Cortex of kidney (tissue), 1 donor: ENCODE measurements at places on chromosomes 2 and 18.

DNA sequence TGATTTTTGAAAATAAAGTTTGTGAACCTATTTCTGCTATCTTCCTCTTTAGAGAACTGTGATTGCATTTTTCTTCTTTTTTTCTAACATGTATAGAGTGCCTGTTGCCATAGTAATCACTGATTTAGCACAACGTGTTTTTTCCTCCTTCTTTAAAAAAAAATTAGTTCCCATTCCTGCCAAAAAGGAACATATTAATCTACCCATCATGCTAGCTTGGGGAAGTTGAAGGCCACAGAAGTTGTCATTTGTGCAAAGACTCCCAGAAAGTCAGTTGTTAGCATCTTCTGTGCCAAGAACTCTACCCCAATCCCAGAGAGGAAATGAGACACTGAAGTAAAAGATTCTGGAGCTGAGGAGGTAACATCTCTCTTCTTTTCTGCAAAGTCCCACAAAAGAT is 57.3 kb downstream of the SLC8A1 start:
- DNase-seq = no peak

DNA sequence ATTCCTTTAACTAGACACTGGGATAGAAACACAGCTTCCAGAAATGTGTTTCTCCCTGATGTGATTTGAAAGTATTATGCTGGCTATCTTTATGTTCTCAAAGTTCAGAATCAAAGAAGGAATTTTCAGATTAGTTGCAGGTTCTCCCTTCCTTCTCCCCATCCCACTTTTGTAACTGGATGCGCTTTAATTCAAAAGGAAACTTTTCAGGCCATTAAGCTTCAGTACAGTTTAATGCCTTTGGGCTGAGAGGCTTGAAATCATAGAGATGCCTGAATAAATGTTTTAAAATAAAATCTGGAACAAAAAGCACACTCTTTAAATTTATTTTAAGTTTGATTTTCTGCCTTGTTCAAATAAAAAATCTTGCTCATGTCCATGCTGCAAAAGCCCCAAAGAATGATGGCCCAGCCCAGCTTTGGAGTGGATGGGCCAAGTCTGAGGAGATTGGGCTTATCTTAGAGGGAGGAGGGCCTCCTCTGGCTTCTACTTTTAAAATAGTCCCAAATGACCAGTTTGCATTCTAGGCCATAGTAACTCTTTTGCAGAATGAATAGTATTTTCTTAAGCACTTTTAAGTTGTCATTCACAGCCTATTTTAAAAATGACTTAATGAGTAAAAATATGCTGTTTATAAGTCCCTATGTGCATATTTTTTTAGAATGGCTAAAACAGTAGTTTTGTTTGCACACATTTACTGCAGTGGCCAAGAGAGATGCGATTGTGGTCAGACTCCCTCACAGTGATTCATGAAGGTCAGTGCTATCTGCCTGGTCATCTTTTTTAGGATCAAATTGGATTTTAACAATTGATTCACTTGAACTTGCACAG is 129.2 kb downstream of the MTX2 start:
- DNase-seq = no peak

DNA sequence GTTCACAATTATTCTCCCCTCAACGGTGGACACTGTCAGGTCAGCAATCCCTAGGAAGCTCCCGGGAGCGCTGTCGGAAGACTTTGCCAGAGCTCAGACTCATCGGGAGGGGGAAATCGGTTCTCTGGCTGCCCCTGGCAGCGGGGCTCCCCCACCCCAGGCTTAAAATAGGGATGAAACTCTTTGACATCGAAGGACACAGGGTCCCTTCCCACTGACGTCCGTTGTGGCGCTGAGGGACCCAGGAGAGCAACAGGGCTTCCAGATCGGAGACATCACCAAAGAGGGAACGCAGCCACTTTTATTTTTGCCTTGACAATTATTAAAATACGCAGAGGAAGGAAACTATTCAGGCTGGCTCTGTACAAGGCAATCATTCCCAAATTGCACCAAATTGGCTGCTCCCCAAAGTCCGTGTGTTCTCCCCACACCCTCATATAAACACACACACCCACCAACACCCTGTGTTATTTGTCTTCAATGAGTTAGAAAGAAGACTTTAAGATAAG is 249.0 kb downstream of the CDH20 start:
- no peak for DNase-seq

DNA sequence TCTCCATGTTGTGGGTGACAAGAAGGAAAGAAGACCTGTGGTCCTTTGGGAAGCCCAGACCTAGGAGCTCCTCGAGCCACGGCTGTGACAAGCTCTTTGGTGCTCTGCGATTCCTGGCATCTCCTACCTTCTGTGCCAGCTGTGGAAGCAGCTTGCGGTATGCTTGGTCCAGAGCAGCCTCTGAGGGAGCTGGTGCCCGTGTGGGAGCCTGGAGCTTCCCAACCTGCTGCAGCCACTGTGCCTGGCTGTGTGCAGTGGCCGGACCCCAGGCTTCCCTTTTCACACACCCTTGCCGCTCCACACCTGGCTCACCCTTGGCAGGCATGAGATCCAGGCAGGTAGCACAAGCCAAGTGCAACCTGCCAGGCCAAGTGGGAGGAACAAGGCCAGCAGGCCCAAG is 1328.6 kb upstream of the SLC39A10 start:
- DNase-seq = no peak

GRCh38 chr2:169010633-169011460 is 20.3 kb downstream of the ABCB11 start:
- no peak for DNase-seq

GRCh38 chr2:98487806-98488189 is 43.1 kb downstream of the INPP4A start:
- no peak for DNase-seq

DNA sequence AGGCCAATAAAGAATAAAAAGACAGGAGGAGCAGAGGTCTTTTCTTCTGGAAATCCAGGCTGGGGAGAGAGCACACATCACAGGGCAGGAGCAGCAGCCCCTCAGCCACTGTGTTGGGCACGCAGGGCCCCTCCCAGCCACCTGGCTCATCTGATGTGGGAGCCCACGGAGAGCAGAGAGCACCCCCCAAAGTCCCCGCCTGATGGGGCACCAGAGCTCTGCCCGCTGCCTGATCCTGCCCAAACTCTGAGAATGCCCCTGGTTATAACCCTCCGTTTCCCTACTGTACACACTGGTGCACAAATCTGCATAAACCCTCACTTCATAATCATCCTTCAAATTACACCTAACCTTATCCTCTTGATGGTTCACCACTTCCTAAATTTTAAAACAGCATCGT is 111.3 kb downstream of the HDAC4 start:
- DNase-seq = no peak

DNA sequence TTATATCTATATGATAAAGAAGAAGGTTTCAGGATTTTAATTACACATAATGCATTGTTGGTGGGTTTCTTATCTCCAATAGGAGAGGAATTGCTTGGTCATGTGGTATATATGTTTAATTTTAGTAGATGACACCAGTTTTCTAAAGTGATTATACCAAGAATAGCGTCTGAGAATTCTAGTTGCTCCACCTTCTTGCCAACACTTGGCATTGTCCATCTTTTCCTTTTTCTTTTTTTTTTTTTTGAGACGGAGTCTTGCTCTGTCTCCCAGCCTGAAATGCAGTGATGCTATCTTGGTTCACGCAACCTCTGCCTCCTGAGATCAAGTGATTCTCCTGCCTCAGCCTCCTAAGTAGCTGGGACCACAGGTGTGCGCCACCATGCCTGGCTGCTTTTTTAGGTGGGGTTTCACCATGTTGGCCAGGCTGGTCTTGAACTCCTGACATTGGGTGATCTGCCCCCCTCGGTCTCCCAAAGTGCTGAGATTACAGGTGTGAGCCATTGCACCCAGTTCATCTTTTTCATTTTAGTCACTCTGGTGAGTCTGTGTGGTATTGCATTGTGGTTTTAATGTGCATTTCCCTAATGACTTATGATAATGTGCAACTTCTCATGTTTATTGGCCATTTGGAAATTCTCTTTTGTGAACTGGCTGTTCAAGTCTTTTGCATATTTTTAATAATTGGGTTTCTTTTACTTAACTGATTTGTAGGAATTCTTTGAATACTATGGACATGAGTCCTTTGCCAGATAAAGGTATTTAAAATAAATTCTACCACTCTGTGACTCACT is 37.3 kb upstream of the ZNF512 start:
- no peak for DNase-seq

GRCh38 chr2:121028577-121028976 is 256.4 kb downstream of the TFCP2L1 start:
- no peak for DNase-seq

DNA sequence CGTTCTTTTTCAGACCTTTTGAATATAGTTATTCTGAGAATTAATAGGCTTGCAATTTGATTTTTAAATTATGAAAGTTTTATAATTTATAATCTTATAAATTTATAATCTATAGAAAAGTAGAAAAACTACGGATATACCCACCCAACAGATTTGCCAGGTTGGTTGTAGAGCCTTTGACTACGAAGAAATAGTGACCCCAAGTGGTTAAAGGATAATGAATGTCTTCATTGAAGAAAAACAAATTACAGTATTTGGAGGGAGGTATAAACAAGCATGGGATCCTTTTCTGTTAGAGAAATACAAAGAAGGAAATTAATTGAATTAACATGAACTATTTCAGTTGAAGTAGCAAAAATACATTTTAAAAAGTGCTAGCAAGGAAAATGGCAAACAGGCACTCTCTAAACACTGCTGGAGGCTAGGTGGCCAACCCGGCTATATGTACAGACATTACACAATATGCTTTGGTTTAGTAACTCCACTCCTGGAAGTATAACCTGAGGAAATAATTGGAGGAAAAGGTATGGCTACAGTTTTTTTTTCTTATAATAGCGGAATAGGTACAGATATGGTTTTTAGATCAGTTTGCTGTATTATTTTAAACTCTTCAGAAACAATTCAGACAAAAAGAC is 110.9 kb downstream of the MIB1 start:
- no peak for DNase-seq

GRCh38 chr2:38742797-38743559 is 8.2 kb downstream of the SRSF7 start:
- no peak for DNase-seq

DNA sequence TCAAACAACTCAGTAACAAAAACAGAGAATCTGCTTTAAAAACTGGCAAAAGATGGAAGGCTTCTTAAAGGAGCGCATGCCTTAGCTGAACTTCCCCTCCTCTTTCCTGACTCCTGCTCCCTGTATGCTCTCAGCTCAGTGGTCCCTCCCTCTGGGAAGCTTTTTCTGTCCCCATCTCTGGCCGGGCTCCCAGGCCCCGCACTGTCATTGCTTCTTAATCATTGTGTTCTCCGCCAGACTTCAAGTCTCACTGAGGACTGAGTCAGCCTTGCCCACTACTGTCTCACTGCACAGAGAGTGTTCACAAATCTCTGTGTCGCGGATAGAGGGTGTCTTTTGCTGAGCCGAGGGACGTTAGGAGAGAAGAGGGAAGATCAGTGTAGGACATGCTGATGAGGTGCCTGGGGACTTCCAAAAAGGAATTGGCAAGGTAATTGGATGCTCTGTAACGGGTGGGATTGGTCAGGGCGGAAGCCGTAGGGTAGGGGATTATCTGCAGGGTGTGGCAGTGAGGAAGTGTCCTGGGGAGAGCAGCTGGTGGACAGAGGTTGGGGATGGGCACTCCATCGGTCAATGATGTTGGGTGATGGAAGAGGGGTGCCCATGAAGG is 16.2 kb downstream of the TOGARAM2 start:
- no peak for DNase-seq

DNA sequence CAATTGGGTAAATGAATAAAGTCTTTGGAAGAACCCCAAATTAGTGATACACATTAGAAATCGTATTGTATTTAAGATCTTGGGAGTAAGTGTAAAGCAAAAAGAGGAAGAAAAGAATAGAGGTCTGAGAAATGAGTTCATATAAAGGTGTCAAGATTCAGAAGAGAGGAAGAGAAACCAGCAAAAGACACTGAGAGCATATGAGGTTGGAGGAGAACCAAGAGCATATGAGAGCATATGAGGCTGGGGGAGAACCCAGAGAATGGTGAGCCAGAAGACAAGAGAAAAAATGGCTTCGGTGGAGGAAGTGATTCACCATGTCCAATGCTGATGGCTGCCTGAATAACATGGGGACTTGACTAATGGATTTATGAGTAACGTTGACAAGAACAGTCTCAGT is 620.1 kb upstream of the GCFC2 start:
- no peak for DNase-seq

DNA sequence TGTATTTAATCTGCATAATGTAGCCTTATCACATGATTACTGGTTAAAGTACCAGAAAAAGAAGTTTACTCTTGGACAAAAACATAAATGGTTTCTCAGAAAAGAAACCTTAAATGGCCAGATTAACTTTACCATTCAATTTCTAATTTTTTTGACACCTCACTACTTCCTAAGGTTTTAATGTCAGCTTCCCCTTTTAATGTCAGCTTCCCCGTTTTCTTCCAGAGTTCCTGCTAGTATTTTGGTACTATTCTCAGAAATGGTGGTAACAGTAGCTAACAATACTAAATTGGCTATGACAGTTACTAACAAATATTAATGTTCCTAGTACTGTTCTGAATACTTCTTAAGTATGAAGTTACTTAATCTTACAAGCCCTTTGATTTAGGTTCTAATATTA is 22.4 kb upstream of the SLC8A1 start:
- DNase-seq = no peak

DNA sequence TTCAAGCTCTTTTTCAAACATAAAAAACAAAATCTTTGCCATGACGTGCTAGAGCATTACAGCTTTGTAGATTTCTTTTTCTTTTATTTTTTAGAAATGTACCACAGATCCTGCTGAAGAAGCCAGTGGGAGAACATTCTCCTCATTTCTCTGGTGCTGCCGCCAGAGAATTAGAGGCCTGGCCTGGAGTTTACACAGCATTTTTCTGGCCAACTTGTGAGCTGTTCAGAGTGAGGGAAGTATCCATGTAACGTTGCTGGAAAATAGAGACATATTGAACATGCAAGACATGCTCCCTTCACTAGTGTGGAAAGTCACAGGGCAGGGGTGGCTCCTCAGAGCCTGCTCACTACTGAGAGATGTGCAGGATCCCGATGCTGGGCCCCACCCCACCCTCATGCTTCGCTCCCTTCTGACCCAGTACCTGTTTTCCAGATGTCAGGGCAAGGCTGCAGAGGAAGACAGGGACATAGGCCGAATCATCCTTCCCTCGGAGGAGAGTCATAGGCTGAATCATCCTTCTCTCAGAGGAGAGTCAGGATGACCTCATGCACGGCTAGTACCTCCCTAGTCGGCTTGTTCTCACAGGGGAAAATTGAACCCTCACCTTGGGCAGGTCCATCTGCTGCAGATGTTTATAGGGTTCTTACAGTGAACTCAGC is 298.5 kb downstream of the INSIG2 start:
- DNase-seq = no peak

- no peak for DNase-seq
These were observed 56.1 kb downstream of the FARP2 start for GRCh38 chr2:241412144-241412543.
